ENCODE measurements at places on chromosomes 7 and 10. TPM values are rescaled to one million over a fixed set of nuclear protein-coding genes. Genes with fewer than 3 reads are reported as not detected.

GRCh38 chr10:119377958-119378736 lies 164.4 kb downstream of the RGS10 start:
- DNase-seq = no peak
- H3K4me3 ChIP-seq = no peak overlapping the region
- no peaks in the 10 kb centered on the region for H3K4me1 ChIP-seq

GRCh38 chr10:17257466-17258321 lies 29.7 kb downstream of the VIM start:
- no peaks in the 10 kb centered on the region for H3K36me3 ChIP-seq
- no peak overlapping the region for H3K27ac ChIP-seq
- H3K4me3 ChIP-seq = peak overlapping the region; percentile 35
- no peaks in the 10 kb centered on the region for H3K27me3 ChIP-seq
- DNase-seq = peak; percentile 63

DNA sequence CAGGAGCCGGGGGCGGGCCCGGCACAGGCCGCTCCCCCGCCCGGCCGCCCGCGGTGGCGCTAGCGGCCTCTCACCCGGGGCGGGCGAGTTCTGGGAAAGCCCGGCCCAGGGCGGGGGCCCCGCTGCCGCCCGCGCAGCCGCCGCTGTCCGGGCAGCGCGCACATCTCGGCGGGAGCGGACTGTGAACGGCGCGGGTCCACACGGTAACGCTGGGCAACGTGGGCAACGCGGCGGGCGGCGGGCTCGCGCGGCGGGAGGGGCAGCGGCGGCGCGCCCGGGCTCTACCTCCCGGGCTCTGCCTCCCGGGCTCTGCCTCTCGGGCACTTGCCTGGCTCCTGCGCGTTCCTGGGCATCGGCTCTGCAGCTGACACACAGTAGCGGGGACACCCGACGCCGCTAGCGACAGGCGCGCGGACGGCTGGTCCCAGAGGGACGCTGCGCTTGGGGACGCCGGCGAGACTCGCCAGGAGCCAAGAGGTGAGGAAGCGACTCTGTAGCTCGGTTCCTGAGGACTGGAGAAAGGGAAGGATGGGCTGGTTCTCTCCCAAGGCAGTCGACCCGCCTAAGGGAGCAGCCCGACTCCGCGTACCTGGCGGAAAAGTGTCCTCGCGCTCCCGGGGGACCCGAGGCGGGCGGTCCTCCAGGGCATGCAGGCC lies at the start of gene PLCE1:
Gene PLCE1 (plus strand): TSS at position 150 of the 656 bp plus-strand sequence. CDS start 37,116 bp downstream, outside the sequence.
- DNase-seq = peak; percentile 69
- H3K4me1 ChIP-seq = peaks cover 48% of the 10 kb centered on the region
- H3K27ac ChIP-seq = peak within 1 kb of the TSS; percentile 13
- no peaks in the 10 kb centered on the region for H3K36me3 ChIP-seq

- DNase-seq = peak; percentile 49
- H3K36me3 ChIP-seq = no peaks in the 10 kb centered on the region
- no peaks in the 10 kb centered on the region for H3K4me1 ChIP-seq
- H3K27me3 ChIP-seq = no peaks in the 10 kb centered on the region
- H3K27ac ChIP-seq = no peak overlapping the region
- no peak overlapping the region for H3K4me3 ChIP-seq
These were observed 245.0 kb upstream of the SORCS1 start for GRCh38 chr10:107409522-107409921.

CACNB2 gene
- total RNA-seq = 0.07 TPM
